ENCODE measurements at places on chromosomes 7 and 10.

- no peak for DNase-seq
Measured at GRCh38 chr7:69599286-69599954, 1.1 kb downstream of the AUTS2 start.

DNA sequence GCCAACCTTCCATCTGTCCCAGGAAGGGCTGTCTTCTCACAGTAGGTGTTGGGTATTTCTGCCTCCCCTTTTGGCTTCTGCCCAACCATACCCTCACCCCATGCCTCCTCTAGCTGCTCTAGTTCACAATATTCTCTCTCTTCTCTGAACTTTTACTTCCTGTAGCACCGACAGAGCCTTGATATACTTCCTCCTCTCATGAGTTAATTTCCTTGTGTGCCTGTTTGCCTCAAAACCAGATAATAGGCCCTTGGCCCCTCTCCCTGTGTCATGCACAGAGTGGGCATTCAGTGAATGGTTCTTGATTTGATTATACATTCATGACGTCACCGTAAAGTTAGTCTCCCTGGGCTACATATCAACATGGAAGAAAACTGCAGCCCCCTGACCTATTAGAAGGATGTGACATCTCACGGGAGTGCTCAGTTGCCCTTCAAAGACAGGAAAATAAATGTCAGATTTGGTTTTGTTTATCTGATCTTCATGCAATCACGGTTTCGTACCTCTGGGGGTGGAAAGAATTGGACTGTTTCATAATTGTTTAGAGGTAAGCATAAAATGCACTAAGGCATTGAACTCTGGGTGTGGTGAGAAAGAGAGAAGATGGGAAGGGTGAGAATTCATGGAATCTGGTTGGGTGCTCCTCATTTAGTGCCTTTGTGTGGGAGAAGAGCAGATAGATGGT lies 127.7 kb downstream of the ITIH5 start:
- no peak for DNase-seq

GRCh38 chr7:5693529-5693928 lies 87.9 kb downstream of the RNF216 start:
- DNase-seq, result no peak

DNA sequence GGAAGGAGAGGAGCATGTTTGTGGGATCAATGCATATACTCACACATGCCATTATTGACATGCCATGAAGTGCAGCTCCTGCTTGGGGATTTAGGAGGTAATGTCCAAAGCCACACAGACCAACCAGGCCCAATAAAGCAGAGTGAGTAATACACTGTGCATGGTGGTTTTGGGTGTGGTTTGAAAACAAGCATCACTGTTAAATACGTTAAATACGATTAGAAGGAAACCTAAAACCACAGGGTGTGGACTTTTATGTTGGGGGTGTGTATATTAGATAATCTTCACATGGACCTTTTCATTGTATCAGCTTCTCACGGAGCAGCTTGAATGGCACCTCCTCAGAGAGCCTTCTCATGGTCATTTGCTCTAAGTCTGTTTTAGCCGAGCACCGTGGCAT lies 10.4 kb upstream of the EIF3A start:
- DNase-seq, result no peak

- DNase-seq, result no peak
Measured at GRCh38 chr10:21808550-21808949, 195.0 kb downstream of the DNAJC1 start.

GRCh38 chr7:936386-937054 lies 18.0 kb downstream of the ADAP1 start:
- DNase-seq, result no peak

- DNase-seq, result no peak
Measured at GRCh38 chr10:123145542-123146012, 2.4 kb upstream of the HMX2 start.

DNA sequence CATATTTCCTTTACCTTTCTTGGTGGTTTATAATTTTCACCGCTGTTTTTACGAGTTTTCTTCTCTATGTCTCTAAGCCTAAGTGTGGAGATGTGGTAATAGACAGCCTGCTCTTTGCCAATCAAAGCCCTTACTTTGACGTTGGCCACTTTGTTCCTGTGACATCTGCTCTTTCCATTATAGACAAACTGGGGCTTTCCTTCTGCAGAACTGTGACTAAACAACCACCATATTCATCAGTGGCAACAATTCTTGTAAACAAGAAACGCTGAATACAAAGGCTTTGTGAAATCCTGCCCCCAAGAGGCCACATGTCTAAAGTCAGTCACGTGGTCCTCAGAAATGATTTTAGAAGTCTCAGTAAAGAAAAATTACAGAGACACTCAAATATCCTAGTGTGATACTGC lies 59.6 kb upstream of the CAPZA2 start:
- DNase-seq, result no peak

DNA sequence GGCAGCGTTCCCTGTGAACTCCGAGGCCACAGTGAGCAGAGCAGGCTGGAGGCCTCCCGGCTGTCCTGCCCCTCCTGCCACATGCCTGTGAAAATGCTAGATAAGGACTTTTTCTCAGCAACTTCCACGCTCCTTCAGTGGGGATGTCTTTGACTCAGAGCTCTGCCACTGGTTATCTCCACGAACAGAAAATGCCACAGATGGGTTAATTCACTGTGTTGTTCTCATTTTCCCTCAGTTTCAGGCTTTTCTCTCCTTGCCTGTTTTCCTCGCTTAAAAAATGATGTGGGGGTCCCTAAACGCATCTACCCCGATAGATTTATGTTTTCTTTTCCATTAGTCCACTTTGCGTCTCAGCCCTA lies 51.3 kb downstream of the IKZF1 start:
- DNase-seq, result no peak

- no peak for DNase-seq
Measured at GRCh38 chr7:69245646-69246045, 352.6 kb upstream of the AUTS2 start.

DNA sequence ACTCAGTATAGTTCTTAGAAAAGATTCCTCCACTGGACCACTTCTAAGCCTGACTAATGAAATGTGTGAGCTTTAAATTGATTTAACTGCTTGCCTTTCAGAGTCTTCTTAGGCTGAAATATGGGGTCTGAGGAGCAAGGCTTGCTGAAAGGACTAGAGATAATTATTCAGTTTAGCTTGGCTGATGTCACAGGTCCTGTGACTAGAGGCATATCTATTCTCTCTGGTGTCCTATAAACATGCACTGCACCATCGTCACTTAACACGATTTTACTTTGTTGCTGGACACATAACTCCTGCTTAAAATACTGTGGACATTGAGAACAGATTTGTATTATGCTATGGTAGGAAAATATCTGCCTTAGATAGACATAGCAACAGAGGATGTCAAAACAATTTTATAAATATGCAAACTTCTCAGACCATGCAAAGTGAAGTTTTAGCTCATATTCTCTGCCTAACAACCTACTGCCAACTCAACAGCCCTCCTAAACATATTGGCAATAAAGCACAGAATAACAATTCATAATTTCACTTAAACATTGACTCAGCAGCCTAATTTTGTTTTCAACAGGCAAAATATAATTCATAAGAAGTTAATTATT lies 80.2 kb downstream of the RNF133 start:
- no peak for DNase-seq

All from left lobe of liver (tissue), 2 donors.